ENCODE measurements at places on chromosomes 5 and 9.

DNA sequence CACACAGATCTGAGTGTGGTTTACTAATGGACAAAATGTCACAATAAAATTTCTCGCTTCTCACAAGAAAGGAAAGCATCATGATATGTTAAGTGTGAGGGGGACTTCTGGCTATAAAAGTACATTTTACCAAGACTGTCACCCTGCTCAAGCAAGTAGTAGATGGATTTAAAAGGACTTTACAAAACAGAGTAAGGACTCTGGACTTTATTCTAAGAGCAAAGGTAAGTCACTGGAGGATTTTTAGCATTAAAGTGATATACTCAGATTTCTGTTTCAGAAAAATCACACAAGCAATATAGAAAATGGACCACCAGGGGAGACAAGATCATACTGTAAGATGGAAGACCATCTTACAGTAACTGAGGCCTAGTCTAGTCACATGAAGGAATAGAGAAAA, 19.7 kb downstream of the FANCC start:
- DNase-seq = no peak

DNA sequence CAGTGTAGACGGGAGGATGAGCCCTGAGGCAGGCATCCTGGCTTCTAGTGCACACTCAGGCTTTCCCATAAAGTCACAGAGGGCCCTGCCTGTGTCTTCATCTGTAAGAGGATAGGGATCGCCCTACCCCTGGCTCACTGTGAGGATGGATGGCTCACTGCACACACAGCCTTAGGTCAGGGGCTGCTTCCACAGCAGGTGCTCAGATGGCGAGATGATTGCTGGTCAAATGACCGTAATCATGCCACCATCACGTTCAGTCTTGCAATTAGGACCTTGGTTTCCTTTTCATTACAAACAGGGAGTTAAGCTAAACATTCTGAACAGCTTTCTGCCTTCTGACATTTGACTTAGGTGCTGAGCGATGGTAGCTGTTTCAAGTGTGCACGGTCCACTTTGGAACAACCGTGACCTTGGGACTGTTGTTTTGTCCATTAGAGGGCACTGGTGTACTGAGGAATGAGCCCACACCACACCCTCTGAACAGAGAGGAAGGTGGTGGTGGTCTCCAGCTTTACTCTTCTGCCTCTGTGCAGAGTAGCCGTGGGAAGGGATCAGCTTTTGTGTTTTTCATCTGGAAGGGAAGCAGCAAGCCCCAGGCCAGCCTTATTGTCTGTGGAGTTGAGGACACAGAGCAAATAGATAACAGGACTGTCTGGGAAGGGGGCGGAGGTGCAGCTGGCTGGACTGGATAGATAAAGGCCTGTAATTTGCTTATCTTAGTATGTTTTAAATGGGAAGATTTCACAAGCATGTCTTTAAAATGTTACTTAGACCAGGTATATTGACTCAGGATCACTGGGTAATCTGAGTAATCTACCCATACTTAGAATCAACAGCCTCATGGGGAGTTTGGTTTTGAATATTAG, 183.1 kb downstream of the TRIO start:
- no peak for DNase-seq

DNA sequence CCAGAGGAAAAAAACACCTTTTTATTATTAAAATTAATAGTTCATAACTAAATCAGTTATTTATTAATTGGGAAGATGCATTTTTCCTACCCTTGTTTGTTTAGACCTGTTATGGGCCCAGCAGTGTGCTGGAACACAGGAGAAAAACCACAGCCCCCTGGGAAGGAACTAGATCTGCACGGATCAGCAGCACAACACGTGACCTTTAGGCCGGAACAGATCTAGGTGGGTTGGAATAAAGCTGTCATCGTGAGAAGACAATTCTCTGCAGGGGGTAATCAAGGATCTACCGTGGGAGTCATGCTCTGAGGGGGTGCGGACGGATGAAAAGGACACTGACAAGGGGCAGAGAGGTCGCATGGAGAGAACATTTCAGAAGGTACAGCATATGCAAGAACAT, 95.8 kb upstream of the SPATA31C2 start:
- DNase-seq = no peak

DNA sequence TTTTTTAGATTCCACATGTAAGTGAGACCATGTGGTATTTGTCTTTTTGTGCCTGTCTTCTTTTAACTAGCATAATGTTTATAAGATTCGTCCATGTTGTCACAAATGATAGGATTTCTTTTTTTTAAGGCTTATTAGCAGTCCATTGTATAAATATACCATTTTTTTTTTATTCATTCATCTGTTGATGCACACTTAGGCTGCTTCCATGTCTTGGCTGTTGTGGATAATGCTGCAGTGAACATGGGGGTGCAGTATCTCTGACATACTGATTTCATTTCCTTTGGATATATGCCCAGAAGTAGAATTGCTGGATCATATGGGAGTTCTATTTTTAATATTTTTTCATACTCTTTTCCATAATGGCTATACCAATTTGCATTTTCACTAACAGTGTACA, 48.7 kb downstream of the KIAA1958 start:
- DNase-seq = no peak

DNA sequence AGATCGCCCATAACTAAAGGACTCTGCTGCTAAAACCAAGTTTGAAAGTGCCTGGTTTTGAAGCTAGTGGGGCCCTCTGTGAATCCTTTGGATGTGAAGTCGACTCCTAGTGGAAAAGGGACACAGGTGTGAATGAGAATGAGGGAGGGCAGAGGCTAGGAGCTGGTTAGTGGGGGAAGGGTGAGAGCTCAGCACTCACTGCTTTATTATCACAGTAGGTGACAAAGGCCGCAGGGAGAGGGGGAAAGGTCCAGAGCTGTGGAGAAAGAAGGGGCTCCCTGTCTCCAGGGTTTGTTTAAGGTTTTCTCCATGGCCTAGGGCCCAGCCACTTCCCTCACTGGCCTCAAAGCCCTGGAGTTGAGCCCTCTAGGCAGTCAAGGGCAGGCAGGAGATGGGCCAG, 3.5 kb downstream of the HDHD3 start:
- DNase-seq = no peak

DNA sequence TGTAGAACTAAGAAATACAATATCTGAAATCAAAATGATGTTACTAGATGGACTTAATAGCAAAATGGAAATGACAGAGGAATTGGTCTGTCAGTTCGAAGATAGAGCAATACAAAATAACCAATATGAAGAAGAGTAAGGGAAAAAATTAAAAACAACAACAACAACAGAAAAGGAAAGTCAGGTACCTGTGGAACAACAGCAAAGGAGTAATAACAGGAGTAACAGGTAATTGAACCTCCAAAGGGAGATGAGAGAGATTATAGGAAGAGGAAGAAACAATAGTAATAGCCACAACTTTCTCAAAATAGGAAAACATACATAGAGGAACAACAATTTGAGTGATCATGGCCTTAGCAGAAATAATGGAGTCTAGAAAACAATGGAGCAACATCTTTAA, 13.7 kb downstream of the POLK start:
- no peak for DNase-seq

DNA sequence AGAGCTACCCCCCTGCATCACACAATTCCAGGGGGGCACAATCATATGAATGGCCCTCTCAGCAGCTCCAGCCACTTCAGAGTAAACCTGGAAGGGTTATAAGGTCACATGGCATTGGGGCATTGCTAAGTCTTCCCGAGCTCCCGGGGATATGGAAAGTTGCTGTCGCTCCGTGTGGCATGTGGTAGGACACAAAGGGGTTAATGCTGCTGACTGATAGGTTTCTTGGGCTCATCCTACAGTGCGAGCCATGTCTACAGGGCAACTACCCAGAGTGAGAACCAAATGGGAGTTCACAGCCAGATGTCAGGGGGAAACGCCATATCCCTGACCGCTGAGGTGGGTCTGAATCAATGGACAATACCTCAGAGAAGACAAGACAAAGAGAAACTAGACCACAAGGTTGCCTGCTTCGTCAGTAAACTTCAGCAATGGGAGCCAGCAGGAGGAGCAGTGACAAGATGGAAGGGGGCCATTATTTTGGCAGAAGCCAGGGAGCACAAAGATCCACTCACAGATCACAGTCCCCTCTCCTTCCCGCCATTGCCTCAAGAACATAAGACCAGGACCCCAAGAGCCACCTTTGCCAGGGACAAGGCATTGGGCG, 52.4 kb upstream of the SHISAL2B start:
- no peak for DNase-seq

Measured in central memory CD8-positive, alpha-beta T cell (primary cell).